Neuronal stem cell (in vitro differentiated cells): ENCODE measurements at places on chromosomes 3 and 15.
A peak's percentile ranks its signal among the peaks of the same experiment; 100 is the strongest.

DNA sequence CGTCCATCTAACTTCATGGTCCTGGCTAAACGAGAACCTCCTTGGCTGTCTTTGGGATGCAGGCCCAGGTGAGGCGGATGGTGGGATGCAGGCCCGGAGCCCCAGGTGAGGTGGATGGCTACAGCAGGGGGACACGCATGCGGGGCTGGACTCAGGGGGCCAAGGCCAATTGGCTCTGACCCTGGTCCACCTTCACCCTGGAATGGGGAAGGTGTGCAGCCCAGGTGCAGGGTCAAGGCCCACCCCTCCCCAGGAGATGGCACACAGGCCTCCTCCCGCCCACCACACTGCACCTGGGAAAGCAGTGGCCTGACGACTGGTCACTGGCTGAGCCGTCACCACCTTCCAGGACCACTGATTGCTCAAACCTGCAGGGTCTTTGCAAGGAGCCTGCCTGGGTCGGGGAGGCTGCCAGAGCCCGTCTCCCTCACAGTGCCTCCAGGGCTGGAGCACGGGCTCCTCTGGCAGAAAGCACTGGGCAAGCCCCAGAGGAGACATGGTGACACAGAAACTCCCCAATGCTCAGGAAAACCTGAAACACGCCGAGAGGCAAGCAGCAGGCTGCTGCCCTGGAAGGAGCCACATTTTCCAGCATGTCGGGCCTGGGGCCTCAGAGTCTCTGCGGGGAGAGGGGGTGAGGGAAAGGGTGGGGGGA lies 159.6 kb downstream of the LRRK1 start:
- no peak for DNase-seq

GRCh38 chr15:70505411-70505919 lies 257.9 kb downstream of the UACA start:
- no peak for DNase-seq

DNA sequence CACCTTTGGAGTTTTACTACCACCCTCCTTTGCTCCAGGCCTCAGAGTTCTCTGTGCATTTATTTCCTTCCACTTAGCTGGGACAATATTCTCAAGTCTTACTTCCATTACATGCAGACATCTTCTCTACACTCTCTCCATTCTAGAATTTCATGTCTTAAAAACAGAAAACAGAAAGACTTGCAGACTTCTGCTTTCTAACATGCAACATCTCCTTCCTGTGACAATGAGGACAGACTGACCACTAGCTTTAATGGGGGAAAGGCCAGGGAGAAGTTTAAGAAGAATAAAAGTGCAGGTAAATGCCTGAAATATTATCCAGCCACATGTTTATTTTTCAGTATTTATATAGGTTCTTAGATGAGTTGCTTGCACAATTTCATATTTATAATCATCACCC lies 17.1 kb upstream of the CSTA start:
- no peak for DNase-seq

- no peak for DNase-seq
Measured at GRCh38 chr15:39125226-39125625, 455.7 kb upstream of the THBS1 start.

DNA sequence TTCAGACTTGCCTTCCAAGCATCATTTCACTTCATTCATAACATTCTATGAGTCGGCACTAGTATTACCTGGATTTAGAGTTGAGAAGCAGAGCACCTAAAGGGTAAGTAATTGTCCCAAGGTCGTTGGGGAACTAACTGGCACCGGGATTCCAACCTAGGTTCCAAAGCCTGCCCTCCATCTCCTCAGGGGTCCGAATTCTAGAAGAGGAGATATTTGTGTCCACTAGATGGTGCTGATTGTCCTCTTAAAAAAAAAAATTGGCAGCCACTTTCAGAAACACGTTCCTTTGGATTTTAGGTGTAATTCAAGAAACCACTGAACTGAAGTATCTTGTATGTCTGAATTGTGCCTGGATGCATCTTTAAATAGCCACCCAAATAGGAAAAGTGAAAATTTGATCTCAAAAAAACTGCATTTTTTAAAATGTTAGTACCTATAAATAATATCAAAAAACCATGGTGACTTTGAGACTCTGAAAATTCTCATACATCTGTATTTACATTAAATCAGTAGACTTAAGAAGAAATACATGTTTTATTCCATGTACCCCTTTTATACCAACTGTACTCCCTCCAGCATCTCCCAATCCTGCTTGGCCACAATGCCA lies 3.9 kb upstream of the FSIP1 start:
- DNase-seq, result peak; percentile 39

GRCh38 chr3:29612536-29612935 lies 331.7 kb downstream of the RBMS3 start:
- DNase-seq, result no peak

DNA sequence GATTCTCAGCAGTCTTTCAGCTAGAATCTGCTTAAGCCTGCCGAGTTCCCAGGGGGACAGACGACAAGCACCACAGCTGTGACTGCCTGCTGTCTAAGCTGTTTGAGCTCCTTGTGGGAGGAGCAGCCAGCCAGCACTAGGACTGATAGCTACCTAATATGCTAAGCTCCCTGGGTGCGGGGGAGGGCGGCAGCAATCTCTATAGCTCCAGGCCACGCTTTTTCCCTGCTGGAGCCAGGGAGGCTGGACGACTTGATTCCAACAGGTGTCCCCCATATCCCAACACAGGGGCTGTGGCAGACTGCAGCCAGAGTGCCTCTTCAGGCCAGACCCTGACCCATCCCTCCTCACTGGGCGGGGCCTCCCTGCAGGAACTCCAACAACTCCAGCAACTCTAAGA lies 134.1 kb upstream of the ARPP21 start:
- DNase-seq, result peak; percentile 75

DNA sequence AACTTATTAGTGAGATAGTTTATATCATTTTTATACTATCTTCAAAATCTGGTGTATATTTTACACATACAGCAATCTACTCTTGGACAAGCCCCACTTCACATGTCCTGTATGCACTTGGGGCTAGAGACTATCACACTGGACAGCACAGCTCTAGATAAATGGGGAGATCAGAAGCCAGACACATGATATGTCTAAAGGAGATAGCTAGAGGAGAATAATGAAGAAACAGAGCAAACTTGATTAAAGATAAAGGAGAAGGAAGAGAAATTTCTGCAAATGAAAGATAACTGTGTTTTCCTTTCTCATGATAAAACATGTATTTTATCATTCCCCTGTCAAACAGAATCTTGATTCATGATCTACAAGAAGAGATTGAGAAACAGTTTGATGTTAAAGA lies 13.0 kb downstream of the CPA3 start:
- DNase-seq, result no peak

GRCh38 chr3:23071296-23071695 lies 131.8 kb upstream of the UBE2E2 start:
- DNase-seq, result no peak
